ENCODE measurements at places on chromosomes 2 and 18. TPM values are rescaled to one million over a fixed set of nuclear protein-coding genes. Genes with fewer than 3 reads are reported as not detected.

- peak; percentile 84 for DNase-seq
These were observed 109.6 kb upstream of the FSIP2 start for GRCh38 chr2:185628985-185629384.

The GAREM2 gene
- 18.9 TPM for total RNA-seq

DNA sequence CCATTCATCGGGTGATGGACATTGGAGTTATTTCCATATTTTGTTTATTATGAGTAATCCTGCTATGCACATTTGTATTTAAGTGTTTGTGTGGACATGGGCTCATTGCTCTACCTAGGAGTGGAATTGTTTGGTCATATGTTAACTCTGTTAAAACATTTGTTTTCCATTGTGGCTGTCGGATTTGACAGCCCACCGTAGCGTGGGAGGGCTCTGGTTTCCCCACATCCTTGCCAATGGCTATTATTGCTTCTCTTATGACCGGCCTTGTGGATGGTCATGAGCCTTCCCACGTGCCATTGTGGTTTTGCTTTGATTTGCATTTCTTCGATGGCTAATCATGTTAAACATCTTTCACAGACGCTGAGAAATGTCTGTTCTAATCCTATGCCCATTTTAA lies 92.0 kb downstream of the ZNF236 start:
- DNase-seq, result no peak

GRCh38 chr2:113126845-113127645 lies at the start of gene IL1RN:
TSS of gene IL1RN (plus strand) at chr2:113127598. CDS start at chr2:113127625, 27 bp downstream.
- DNase-seq, result no peak

The POTEJ gene
- total RNA-seq, result not detected

DNA sequence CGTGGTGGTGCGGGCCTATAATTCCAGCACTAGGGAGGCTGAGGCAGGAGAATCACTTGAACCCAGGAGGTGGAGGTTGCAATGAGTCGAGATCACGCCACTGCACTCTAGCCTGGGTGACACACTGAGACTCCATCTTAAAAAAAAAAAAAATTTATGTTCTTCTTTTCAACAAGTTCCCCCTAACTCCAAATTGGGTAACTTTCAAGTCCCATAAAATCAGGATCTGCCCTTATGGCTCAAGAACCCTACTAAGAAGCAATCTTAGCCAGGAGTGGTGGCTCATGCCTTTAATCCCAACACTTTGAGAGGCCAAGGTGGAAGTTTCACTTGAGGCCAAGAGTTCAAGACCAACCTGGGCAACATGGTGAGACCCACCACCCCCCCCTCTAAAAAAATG lies 30.3 kb upstream of the TLK1 start:
- no peak for DNase-seq

DNA sequence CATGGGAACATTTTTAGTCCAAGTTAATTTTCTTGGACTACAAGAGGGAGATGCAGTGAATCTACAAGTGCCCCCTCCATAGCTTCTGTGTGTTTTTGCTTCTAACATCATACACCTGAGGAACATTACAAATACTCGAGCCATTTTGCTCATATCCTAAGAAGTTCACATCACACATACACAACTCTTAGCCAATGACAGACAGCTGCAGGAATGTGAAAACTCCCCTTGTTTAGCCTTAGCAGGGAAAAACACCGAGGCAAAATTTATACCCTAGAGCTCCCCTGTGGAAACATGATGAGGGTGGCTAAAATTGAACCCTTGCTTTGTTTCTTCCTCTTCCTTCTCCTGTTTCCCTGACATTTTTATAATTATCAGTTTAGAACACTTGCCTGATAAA lies 928.3 kb upstream of the NRXN1 start:
- no peak for DNase-seq

- no peak for DNase-seq
These were observed 18.1 kb downstream of the ABCB11 start for GRCh38 chr2:169012812-169013627.

GRCh38 chr18:48986851-48987761 lies 36.3 kb upstream of the SMAD7 start:
- no peak for DNase-seq

GRCh38 chr18:55737781-55738468 lies 149.9 kb upstream of the TCF4 start:
- DNase-seq, result no peak

The MAL gene
- 0.22 TPM for total RNA-seq

DNA sequence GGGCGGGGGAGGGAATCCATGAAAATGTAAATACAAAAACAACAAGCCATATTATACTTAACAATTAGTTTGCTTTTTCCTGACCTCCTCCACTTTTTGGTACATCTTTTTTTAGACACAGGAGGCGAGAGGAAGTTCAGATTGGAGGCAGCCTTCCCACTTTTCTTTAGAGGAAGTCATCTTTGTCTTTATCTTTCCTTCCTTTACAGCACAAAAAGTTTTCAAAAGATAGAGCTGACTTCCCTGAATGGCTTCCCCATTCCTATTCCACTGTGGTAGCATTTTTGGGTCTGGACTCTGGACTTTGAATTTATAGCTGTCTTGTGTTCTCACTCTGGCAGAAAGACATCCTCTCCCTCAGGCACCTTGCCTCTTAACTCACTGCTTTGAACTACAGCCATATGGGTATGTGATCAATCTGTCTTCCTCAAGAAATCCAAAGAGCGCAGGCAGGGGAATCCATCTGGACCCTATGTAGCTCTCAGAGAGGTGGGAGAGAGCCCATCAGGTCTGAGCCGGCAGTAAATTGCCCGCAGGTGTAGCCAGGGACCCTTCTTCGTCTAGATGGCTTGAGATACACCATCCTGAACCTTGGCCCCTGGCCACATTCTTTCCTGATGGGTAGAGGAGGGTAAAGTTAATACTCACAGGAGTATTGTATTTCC lies 101.9 kb downstream of the AQP4 start:
- DNase-seq, result no peak

DNA sequence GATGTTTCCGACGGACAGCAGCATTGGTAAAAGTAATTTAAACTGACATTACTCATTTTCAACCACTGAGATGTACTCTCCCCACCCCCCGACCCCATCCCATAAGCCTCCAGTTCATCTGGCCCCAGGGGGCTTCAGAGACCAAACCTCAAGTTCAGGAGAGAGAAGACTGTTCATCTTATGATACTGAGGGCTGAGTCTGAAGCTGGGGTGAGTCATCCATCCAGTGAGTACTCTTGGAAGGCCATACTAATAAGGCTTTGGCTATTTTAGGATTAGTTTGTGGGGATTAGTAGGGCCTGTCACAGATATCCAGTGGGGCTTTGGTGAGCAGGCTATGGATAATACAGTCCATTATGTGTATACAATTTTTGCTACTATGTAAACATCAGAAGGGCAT lies 125.3 kb upstream of the APCDD1 start:
- DNase-seq, result no peak

DNA sequence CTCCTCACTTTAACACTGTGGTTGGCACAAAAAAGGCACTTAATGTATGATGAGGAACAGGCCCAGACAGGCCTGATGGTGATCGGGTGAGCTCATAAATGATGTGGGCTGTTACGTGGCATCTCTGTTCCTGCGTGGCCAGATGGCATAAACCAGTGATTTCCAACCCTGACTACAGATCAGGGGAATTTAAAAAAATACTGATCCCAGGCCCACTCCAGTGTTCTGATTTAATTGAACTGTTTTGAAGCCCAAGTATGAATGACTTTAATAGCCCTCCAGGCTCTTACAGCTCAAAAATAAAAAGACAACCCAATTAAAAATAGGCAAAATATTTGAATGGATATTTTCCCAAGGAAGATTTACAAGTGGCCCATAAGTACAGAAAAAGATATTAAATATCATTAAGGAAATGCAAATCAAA lies 48.2 kb downstream of the LIPG start:
- DNase-seq, result no peak

The GALNT13 gene
- 8.8 TPM for total RNA-seq

- DNase-seq, result no peak
These were observed 732.2 kb downstream of the SOCS6 start for GRCh38 chr18:71021030-71021362.

The PCARE gene
- not detected for total RNA-seq

- peak; percentile 20 for DNase-seq
These were observed 303.3 kb downstream of the GBX2 start for GRCh38 chr2:235864733-235865515.

The UGT1A8 gene
- total RNA-seq, result not detected

The RFTN2 gene
- 1.1 TPM for total RNA-seq

DNA sequence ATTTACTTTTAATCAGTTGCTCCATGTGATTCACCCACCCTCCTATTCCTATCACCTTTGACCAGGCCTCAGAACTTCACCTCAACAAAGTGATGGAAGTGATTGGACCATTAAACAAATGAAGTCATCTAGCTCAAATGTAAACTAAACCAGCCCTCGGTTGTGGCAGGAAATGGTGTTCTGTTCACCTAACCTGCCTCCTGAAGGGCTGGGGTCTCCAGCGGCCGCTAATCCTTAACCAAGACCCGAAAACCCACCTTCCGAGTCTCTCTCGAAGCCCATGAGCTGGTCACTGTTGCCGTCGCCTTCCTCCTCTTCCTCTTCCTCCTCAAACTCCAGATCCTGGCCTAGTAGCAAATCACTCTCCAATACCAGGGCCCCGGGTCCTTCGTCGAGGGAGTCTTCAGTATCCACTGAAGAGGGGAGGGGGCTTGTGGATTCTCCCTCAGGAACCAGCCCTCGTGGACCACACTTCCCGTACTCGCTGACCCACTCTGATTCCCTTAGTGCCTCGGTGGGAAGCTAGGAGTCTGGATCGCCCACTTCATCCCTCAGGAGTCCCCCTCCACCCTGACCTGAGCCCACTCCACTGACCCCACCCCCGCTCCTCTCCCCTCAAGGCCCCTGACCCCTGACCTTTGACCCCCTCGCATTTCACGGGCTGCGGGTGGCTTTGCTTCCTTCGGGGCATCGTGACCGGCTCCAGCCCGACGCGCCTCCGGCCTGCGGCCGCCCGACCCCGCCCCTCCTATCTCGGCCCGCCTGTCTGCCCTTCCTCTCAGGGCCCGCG lies 503 bp downstream of the ZNF513 start:
- no peak for DNase-seq

DNA sequence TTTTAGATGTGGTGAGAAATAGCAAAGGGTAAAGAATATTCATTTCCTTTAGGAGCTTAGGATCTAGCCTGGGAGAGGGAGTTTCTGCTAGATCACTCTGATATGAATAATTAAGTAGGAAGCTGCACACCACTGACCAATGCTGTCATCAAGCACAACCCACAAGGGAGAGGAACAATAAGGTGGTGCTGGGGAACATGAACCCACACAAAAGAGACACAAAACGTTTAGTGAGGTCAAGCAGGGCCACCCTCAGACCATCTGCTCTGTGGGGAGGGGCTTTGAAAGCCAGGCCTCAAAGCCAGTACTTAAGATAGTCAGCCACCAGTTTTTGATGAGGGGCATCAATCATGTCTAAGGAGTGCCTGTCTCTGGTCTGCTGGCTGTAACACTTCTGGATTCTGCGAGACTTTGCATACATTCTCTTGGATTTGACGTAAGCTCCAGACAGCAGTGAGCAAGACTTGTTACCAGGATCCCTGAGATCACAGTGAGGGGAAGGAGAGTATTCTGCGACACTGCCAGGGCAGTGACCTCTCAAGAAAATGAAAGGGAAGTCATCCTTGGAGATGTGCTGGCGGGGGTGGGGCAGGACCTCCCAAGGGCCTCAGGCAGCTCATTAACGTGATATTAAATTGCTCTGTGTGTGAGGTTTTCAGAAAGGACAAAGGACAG lies 127.0 kb downstream of the CCBE1 start:
- DNase-seq, result no peak

GRCh38 chr2:43178602-43179542 lies 47.5 kb downstream of the ZFP36L2 start:
- DNase-seq, result peak; percentile 73

All from WTC11 (cell line).